CD4-positive, alpha-beta T cell (primary cell): ENCODE measurements at places on chromosomes 12 and 14. TPM values are rescaled to one million over a fixed set of nuclear protein-coding genes. Genes with fewer than 3 reads are reported as not detected.

Gene ETFBKMT
- 0.38 TPM for total RNA-seq

Gene PDE3A
- not detected for total RNA-seq

Gene PIK3C2G
- total RNA-seq, result not detected

Gene HRK
- total RNA-seq, result not detected

Gene SYCP3
- total RNA-seq, result 0.34 TPM

Gene BRI3BP
- total RNA-seq, result 1.6 TPM

DNA sequence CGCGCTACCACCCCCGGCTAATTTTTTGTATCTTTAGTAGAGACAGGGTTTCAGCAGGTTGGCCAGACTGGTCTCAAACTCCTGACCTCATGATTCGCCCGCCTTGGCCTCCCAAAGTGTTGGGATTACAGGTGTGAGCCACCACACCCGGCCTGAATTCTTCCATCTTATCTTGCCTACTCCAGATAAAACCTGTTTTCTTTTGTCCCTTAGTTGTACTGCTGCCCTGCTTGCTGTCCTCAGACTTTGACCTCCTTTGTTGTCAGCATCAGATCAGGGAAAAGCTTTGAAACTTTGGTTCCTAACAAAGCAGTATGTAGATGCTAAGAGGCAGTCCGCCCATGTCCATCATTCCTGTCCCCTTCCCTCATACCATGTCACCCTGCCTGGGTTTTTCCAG lies 15.9 kb downstream of the COPZ1 start:
- no peaks in the 10 kb centered on the region for H3K27me3 ChIP-seq
- no peak overlapping the region for H3K27ac ChIP-seq
- H3K36me3 ChIP-seq, result peaks cover 53% of the 10 kb centered on the region

GRCh38 chr14:74898083-74898482 lies 16.4 kb downstream of the DLST start:
- peaks cover 96% of the 10 kb centered on the region for H3K36me3 ChIP-seq
- H3K4me3 ChIP-seq, result no peak overlapping the region
- H3K4me1 ChIP-seq, result no peaks in the 10 kb centered on the region
- DNase-seq, result no peak
- no peak overlapping the region for H3K27ac ChIP-seq
- no peaks in the 10 kb centered on the region for H3K27me3 ChIP-seq

DNA sequence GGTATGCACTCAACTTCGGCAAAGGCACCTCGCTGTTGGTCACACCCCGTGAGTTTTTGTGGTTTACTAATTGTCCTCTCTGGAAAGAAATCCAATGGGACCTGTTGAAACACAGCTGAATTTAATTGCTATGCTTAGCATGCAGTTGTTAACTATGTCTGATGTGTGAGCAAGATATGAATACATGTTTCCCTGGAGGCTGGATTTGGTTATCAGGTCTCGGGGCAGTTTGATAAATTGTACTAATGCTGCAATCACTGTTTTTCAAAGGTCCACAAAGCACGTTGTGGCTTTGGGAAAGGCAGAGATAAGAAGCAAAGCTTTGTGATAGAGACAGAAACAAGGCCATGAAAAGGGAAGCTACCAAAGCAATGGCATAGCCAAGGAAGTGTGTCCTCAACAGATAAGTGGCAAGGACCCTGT lies 91.3 kb downstream of the DAD1 start:
- no peak for DNase-seq
- no peaks in the 10 kb centered on the region for H3K27me3 ChIP-seq
- peaks cover 24% of the 10 kb centered on the region for H3K4me1 ChIP-seq
- peak overlapping the region; percentile 61 for H3K4me3 ChIP-seq
- H3K36me3 ChIP-seq, result peaks cover 54% of the 10 kb centered on the region
- peak overlapping the region; percentile 40 for H3K27ac ChIP-seq

- no peak overlapping the region for H3K4me3 ChIP-seq
- no peak for DNase-seq
- peaks cover 7% of the 10 kb centered on the region for H3K4me1 ChIP-seq
- H3K27ac ChIP-seq, result no peak overlapping the region
These were observed 7.4 kb upstream of the CCDC88C start for GRCh38 chr14:91424813-91425530.

- H3K4me1 ChIP-seq, result peaks cover 49% of the 10 kb centered on the region
- H3K27ac ChIP-seq, result no peak overlapping the region
- H3K4me3 ChIP-seq, result peak overlapping the region; percentile 49
- H3K27me3 ChIP-seq, result no peaks in the 10 kb centered on the region
- DNase-seq, result no peak
These were observed 42.1 kb downstream of the KDM2B start for GRCh38 chr12:121538699-121539061.

- H3K36me3 ChIP-seq, result no peaks in the 10 kb centered on the region
- H3K4me1 ChIP-seq, result no peaks in the 10 kb centered on the region
- H3K27ac ChIP-seq, result no peak overlapping the region
- H3K27me3 ChIP-seq, result no peaks in the 10 kb centered on the region
These were observed 188.9 kb downstream of the CAND1 start for GRCh38 chr12:67457778-67458665.

- H3K4me3 ChIP-seq, result no peak overlapping the region
- no peak for DNase-seq
- H3K27me3 ChIP-seq, result no peaks in the 10 kb centered on the region
- H3K4me1 ChIP-seq, result no peaks in the 10 kb centered on the region
These were observed 444.3 kb upstream of the RGS6 start for GRCh38 chr14:71487941-71488340.

- no peaks in the 10 kb centered on the region for H3K27me3 ChIP-seq
- peaks cover 10% of the 10 kb centered on the region for H3K4me1 ChIP-seq
- H3K4me3 ChIP-seq, result no peak overlapping the region
- no peak overlapping the region for H3K27ac ChIP-seq
These were observed 176.0 kb downstream of the CHST11 start for GRCh38 chr12:104632724-104633201.

- no peaks in the 10 kb centered on the region for H3K27me3 ChIP-seq
- no peaks in the 10 kb centered on the region for H3K36me3 ChIP-seq
- no peak for DNase-seq
These were observed 292.9 kb upstream of the GRIP1 start for GRCh38 chr12:66971816-66972215.

- no peaks in the 10 kb centered on the region for H3K27me3 ChIP-seq
- no peak overlapping the region for H3K4me3 ChIP-seq
- H3K27ac ChIP-seq, result no peak overlapping the region
- no peaks in the 10 kb centered on the region for H3K36me3 ChIP-seq
These were observed 806.0 kb upstream of the ATXN7L3B start for GRCh38 chr12:73731658-73732057.

DNA sequence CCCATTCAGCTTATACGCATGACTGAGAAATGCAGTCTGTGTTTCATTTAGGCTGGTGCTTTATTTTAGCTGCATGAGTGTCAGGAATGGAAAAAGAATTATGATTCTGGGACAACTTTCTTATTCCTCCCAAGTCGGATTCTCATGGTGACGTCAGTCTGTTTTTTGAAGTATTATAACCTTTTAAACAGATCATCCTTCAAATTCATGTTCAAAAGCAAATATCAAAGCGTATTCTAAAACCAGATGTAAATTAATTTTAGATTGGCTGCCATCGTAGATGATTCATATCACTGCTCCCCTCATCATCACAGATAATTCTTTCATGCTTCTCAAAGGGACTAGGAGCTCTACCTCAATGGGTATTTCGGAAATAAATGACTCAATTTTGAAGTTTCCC lies 15.0 kb downstream of the FNTB start:
- H3K36me3 ChIP-seq, result peaks cover 6% of the 10 kb centered on the region
- no peak for DNase-seq

DNA sequence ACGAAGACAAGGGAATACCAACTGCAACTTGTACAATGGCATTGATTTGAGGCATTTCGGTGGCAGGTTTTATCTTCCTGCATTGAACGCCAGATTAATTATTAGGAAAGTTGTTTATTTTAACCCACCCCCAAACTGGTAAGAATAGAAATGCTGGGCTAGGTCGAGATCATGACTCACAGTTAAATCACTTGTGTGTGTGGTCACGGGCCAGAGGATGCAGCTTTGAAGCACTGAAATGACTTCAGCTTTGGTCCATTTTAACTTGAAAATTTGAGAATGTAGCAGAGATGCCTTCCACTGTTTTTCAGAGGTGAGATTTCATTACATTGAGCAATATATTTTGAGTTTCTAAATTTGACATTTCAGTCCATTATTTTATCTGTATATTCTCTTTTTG lies 23.6 kb upstream of the KCNH3 start:
- no peaks in the 10 kb centered on the region for H3K4me1 ChIP-seq
- no peaks in the 10 kb centered on the region for H3K27me3 ChIP-seq
- no peak for DNase-seq

GRCh38 chr14:102586420-102587104 lies 5.9 kb upstream of the RCOR1 start:
- DNase-seq, result no peak
- H3K4me1 ChIP-seq, result peaks cover 10% of the 10 kb centered on the region
- H3K36me3 ChIP-seq, result no peaks in the 10 kb centered on the region
- H3K27ac ChIP-seq, result no peak overlapping the region

GRCh38 chr12:24078318-24078765 lies 128.9 kb upstream of the SOX5 start:
- no peak overlapping the region for H3K27ac ChIP-seq
- no peak overlapping the region for H3K4me3 ChIP-seq
- H3K4me1 ChIP-seq, result no peaks in the 10 kb centered on the region

- no peaks in the 10 kb centered on the region for H3K27me3 ChIP-seq
- H3K36me3 ChIP-seq, result no peaks in the 10 kb centered on the region
- DNase-seq, result no peak
- H3K4me3 ChIP-seq, result no peak overlapping the region
- no peak overlapping the region for H3K27ac ChIP-seq
- H3K4me1 ChIP-seq, result no peaks in the 10 kb centered on the region
These were observed 352.0 kb downstream of the ZFP36L1 start for GRCh38 chr14:68440820-68441219.

DNA sequence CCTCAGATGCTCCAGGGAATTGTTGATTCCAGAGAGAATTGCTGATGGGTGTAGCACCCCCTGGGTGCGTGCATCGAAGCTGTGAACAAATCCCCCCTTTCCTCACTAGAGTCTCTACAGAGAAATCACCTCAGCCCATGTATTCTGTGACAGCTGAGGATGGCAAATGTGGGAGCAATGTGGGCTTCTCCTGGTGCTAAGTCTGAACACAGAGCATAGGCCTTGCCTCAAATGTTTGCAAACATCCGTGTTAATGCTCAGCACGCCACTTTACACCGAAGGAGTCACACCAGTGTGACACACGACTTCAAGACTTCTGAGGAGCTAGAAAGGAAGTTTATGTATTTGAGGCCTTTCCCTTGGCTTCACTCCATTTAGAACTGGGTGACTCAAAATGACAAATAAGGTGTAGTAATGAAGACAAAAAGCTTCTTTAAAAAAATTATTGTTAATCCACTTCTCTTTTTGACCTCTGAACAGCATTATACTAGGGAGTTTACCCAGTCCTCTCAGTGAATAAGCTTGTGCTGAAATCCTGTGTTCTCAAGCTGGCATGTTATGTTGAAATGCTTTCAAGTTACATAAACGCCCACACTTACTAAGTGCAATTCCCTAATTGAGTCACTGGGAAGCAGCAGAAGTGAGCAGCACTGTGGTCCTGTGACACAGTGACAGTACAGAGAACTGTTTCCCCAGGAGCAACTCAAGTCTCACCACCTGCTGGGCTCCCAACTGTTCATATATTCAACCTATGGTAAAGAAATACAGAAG lies 92.9 kb downstream of the FAR2 start:
- peaks cover 4% of the 10 kb centered on the region for H3K4me1 ChIP-seq
- H3K4me3 ChIP-seq, result no peak overlapping the region
- no peaks in the 10 kb centered on the region for H3K36me3 ChIP-seq
- no peak overlapping the region for H3K27ac ChIP-seq

- no peaks in the 10 kb centered on the region for H3K27me3 ChIP-seq
- no peak overlapping the region for H3K27ac ChIP-seq
These were observed 127.0 kb downstream of the ERC1 start for GRCh38 chr12:1117970-1118563.

DNA sequence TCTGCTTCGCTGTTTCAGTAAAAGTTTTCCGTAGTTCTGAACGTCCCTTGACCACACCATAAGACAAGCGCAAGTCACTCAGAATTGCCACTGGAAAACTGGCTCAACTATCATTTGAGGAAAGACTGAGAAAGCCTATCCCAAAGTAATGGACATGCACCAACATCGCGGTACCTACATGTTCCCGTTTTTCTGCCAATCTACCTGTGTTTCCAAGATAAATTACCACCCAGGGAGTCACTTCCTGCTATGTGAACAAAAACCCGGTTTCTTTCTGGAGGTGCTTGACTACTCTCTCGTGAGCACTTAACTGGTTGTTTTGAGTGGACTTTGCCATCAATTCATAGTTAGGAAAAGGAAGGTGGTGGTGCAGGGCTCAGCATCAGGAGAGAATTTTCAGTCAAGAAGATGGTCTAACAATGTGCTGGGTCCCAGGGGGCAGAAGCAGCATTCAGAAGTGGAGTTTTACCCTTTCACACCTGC lies 1.4 kb downstream of the EGLN3 start:
- peaks cover 19% of the 10 kb centered on the region for H3K4me1 ChIP-seq
- no peak overlapping the region for H3K27ac ChIP-seq
- peaks cover 28% of the 10 kb centered on the region for H3K27me3 ChIP-seq
- DNase-seq, result no peak
- H3K36me3 ChIP-seq, result no peaks in the 10 kb centered on the region

DNA sequence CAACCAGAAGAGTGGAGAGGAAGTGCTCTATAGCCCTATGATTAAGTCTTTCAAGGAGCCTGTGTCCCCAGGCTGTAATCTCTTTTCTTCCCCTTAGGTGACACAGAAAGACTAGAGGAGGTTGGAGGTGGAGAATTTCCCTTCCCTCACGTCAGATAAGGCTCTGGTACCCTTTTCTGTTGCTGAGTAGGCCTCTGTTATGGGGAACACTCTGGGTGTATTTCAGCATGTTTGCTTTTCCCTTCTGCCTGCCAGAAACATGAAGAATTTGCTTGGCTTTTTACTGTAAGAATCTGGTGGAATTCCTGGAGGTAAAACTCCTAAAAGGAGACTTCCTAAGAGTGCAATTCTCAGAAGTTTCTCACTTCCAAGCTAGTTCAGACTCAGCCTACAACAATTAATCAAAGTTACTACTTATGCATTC lies 58.3 kb downstream of the SIX1 start:
- H3K4me1 ChIP-seq, result no peaks in the 10 kb centered on the region
- no peak overlapping the region for H3K27ac ChIP-seq
- H3K4me3 ChIP-seq, result no peak overlapping the region
- no peak for DNase-seq
- H3K36me3 ChIP-seq, result no peaks in the 10 kb centered on the region

- no peak for DNase-seq
- H3K4me1 ChIP-seq, result no peaks in the 10 kb centered on the region
- H3K36me3 ChIP-seq, result no peaks in the 10 kb centered on the region
- H3K4me3 ChIP-seq, result no peak overlapping the region
These were observed 316.1 kb upstream of the TBX3 start for GRCh38 chr12:115000038-115000437.

DNA sequence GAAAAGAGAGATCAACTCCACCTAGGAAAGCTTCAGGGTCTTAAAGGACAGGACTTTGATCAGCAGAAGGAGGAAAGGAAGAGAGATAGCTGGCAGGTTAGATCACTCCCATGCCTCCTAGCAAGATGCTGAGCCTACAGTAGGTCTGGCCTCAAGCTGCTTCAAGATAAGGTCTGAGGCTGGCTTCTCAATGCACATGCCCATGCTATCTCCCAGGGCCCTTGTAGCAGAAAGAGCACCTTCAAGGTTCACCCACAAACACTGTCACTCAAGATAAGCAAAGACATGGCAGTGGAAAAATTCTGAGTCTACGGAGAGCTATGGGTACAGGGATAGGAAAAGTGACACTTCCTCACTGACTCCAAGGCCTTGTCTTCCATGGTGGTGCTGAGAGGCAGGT lies 14.3 kb downstream of the REM2 start:
- H3K27me3 ChIP-seq, result no peaks in the 10 kb centered on the region
- DNase-seq, result no peak
- H3K4me1 ChIP-seq, result peaks cover 13% of the 10 kb centered on the region
- H3K36me3 ChIP-seq, result peaks cover 34% of the 10 kb centered on the region
- no peak overlapping the region for H3K27ac ChIP-seq
- no peak overlapping the region for H3K4me3 ChIP-seq
